ENCODE measurements at places on chromosomes 6 and 20.
A peak's percentile ranks its signal among the peaks of the same experiment; 100 is the strongest.

GRCh38 chr20:25452333-25452732 lies 44.9 kb downstream of the GINS1 start:
- no peak for DNase-seq

- no peak for DNase-seq
Observed at GRCh38 chr6:165744555-165745228, 81.7 kb upstream of the PDE10A start.

DNA sequence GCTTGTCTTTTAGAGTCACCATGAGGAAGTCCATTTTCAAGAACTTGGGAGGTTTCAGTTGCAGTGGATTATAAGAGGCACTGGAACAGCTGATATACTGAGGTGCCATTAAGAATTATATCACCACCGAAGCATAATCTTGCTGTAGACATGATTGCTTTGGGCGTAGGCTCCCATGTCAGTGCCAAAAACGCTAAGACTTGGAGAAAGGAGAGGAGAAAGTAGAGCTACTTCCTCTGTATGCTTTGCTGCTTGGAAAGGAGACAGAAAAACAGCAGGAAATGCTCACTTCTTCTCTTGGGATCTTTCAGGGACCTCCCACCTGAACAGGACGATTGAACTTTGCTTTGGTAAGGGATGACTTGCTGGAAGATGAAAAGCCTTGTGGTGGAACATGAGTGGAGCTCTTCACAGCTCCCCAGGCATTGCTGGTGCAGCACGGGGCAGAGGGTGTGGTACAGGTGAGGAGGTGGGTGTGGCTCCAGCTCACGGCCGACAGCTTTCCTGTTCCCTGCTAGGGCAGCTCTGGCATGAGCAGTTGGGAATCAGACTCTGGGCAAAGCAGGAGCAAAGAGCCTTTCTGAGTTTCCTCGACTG lies 190.4 kb upstream of the JAG1 start:
- no peak for DNase-seq

DNA sequence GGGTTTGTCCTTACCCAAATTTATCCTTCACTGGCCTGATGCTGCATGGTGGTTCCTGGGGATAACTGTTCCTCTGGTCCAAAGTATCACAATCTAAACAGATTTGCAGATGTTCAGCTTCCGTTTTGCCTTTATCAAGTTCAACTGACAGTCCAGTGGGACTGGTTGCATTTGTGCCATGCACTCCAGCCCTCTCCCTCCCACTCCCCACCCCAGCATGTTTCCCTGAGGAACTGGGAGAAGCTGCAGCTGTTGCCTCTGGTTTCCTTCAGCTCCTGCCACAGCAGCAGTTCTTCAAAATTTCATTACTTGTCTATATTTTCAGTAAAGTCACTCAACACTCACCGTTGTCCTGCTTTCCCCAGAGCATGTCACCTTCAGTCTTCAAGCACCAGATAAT lies 39.5 kb upstream of the KIF16B start:
- DNase-seq = no peak

- DNase-seq = no peak
Observed at GRCh38 chr20:62666736-62667529, 24.6 kb downstream of the SLCO4A1 start.

DNA sequence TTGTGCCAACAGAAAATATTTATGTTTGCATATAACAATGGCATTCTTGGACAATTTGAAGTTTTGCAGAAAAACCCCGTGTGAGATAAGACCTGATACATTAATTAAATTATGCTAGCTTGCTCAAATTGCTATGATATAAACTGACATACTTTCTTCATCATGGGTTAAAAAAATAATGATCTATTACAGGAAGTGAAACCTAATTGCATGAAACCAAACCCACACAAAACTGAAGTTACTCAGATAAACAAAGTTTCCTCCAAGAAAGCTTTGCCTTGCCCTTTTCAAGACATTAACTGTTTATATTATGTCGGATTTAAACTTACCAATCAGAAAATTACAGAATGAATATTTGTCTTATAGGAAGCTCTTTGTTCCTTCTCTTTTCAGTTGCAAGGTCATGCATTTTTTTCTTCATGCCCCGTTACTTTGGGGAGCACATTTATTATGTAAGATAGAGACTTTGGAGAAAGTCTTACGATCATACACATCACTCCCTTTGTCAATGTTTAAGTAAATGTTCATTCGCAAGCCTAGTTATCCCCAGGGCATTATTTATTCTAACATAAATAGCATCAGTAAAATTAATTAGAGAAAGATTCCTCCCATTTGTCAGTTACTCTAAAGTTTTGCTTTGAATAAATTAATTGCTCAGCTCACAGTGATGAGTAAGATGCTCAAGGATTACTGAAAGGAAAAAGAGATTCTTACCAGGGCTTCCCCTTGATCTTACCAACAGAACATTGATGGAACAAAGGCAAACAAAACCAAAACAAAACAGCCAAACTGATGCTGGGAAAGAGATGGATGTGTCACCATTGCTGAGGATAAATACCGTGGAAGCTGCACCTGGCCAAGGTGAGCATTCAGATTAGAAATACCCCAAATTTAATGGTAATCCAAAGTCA lies 14.8 kb upstream of the TMEM244 start:
- DNase-seq = no peak

- DNase-seq = no peak
Observed at GRCh38 chr20:13037727-13038126, 29.0 kb downstream of the SPTLC3 start.

- no peak for DNase-seq
Observed at GRCh38 chr6:109318328-109318876, 63.9 kb downstream of the CD164 start.

- DNase-seq = no peak
Observed at GRCh38 chr6:108127826-108128225, 38.0 kb upstream of the NR2E1 start.

DNA sequence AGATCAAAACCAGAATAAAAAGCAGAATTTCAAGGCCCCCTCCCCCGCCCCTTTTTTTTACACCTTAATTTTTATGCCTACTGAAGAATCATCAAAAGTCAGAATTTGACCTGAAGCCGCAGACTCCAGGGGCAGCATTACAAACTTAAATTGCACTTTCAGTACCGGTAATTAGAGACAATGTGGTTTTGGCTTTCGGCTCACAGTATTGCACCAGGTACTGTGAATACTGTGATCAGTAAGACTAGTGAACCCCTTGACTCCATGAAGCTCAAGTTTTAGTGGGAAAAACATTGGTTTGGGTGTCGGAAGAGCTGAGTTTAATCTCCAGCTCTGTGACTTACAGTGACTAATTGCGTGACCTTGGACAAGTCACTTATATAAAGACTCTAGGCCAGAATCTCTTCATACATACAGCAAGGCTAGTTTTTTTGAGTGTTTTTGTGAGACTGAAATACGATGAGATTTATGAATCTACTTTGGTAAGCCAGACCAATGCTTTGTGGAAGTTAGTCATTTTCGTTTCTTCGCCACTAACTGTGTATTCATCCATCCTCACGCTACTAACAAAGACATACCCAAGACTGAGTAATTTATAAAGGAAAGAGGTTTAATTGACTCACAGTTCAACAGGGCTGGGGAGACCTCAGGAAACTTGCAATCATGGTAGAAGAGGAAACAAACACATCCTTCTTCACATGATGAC lies 114.7 kb downstream of the SASH1 start:
- DNase-seq = no peak

DNA sequence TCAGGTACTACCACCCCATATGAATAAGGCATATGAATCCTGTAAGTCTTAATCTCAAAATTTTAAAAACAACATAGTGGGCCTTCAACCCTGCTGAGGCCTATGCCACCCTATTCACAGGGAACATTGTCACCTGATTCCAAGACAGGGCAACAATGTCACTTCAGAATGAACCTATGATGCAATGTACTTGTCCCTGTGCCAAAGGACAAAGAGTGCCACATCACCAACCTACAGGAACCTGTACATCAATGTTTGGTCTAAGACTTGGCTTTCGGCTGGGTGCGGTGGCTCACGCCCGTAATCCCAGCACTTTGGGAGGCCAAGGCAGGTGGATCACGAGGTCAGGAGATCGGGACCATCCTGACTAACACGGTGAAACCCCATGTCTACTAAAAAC lies 318.5 kb upstream of the JARID2 start:
- no peak for DNase-seq

DNA sequence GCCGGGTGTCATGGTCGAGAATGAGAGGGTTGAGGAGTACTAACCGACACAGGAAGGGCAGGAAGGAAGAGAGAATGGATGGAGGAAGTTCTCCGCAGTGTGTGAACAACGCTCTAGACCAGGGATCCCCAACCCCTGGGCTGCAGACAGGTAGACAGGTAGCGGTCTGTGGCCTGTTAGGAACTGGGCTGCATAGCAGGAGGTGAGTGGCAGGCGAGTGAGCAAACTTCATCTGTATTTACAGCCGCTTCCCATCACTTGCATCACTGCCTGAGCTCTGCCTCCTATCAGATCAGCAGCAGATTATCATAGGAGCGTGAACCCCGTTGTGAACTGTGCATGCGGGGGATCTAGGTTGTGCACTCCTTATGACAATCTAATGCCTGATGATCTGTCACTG lies 62.0 kb downstream of the SULF2 start:
- DNase-seq = no peak

GRCh38 chr20:38043512-38044300 lies 10.2 kb downstream of the RPRD1B start:
- peak; percentile 42 for DNase-seq

DNA sequence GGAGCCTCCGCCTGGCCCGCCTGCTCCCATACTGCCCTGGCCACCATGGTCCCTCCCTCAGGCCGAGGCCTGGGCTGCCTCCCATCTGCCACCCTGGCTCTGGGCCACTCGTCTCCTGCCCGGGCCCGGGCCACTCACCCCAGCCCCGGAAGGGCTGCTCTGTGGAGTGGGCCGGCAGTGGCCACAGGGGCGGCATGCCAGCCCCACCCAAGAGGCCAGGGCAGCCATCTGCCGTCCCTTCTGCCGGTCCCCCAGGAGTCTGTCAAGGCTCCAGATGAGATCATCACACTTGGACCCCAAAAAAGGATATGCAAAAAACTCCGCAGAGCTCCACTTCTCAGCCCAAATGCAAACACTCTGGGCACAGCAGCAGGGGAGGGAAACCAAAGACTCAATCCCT lies 23.8 kb upstream of the TLDC2 start:
- DNase-seq = no peak

DNA sequence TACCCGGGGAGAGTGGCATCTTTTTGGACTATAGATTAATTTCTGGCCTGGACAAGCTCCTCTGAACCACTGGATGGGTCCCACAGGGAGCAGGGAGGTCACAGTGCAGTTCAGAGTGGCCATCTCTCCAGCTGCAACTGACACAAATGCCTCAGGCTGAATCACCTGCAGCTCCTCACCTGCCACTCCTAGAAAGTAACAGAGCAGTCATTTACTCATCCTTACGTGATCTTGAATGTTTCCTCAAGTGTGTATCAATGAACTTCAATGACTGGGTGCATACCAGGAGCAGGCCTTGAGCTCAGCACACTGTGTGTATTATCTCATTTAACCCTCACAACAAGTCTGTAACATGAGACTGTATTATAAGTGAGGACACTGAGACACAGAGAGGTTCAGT lies 40.0 kb upstream of the SIRPG start:
- no peak for DNase-seq

Measured in stimulated activated CD4-positive, alpha-beta T cell treated with anti-CD3 and anti-CD28 coated beads, Interleukin-1b, Interleukin-23, amount 100 ng/mL, for 48 hours (primary cell).